Fibroblast of upper back skin (primary cell): ENCODE measurements at places on chromosomes 2 and 18.

DNA sequence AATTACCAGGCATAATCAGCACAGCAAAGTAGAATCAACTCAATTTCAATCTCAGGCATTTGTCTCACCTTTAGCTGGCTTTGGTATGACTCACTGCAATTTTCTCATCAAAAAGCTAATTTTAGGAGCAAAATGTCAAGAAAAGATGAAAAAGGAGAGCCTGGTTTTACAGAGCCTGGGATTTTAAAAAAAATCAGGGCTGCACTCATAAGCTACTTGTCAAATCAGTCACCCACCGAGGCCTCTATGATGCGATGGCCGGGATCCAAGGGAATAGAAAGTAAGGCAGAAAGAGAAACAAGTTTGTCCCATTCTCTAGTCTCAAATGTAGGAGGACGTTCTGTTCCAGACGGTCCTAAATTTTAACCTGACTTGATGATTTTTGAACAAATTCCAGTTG, 170.9 kb downstream of the SOCS6 start:
- no peak for DNase-seq

- no peak for DNase-seq
Measured at GRCh38 chr2:2899826-2900225, 477.8 kb downstream of the EIPR1 start.

DNA sequence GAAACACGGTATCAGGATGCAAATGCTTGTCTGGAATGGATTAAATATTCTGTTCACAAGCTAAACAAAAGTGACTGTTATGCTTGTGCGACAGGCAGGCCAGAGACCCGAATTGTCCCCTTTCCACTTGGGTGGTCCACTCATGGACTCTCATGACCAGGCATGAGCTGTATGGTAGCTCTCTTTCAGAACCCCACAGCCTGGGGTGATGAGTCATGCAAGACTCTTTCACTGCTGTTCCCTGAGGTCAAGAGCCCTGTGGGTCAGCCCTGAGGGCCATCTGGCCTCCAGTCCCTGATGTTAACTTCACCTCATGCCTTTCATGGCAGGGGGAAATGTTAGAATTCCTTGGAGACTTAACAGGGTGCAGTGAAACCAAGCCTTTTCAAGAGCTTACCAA, 13.7 kb upstream of the SAP130 start:
- DNase-seq = no peak

- no peak for DNase-seq
Measured at GRCh38 chr2:125861461-125861860, 794.5 kb upstream of the GYPC start.

GRCh38 chr2:159892990-159893810, 95.2 kb upstream of the CD302 start:
- no peak for DNase-seq

DNA sequence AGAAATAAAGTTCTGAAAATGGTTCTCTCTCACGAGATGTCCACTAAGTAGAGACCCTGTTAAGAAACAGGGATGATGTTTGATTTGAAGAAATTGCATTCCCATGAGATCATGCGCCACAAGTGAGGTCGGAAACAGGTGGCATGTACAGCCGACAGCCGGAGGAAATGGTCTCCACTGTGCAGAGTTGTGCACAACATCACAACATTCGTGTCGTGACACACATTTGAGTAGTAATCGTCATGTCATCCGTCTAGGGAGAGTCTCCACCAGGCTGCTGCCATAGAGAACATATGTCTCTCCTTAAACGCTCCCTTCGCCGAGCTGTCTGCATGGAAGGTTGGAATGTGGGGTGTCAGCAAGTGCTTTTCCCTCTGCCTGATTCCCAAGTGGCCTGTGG, 84.7 kb downstream of the ASAP2 start:
- DNase-seq = peak; percentile 12

DNA sequence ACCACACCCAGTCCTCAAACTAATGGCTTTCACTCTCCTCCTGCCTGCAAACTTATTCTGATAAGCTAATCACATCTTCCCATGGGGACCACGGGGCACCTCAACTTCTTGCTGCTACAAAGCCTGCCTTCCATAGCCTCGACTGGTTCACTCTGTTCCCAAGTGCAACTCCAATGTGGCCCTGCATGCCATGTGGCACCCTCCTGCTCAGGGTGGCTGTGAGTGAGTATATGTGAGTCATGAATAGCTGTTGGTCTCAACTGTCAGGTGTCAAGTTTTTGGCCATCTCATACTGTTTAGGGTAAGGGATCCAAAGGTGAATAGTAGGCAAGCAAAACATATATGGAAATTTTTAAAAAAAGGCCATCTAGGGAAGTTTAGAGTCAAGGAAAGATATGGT, 276.1 kb upstream of the DCC start:
- no peak for DNase-seq

DNA sequence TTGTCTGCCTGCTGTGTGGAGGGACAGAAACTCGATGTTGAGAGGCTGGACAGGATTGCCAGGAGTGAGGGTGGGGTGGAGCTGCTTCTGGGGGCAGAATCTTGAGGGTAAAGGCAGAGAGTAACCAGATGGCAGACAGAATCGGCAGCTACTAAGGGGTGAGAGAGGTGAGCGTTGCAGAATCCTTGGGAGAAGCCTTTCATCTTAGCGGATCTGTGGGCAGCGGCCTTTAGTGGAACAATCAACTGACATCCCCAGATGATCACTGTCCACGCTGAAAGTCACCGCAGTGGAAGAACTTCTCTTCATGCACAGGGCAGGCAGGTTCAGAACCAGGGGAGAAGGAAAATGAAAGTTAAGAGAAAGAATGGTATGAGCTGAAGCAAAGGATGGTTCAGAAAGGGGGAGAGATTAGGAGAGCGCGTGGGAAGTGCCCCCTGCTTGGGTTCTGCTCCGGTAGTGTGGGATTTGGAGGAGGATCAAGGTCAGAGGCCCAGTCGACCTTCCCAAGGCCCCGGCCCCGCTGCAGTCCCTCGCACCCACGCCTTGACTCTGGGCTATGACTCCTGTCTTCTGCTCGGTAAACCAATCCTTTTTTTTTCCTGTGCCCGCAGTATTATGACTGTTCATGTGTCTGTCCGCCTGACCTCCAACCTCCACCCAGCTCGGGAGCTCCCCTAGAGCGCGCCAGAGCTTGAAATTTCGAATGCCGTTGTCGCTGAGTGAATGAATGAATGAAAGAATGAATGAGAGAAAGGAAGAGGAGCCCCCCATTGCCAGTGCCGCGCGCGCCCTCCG, 584 bp downstream of the BOLA3 start:
- peak; percentile 8 for DNase-seq

DNA sequence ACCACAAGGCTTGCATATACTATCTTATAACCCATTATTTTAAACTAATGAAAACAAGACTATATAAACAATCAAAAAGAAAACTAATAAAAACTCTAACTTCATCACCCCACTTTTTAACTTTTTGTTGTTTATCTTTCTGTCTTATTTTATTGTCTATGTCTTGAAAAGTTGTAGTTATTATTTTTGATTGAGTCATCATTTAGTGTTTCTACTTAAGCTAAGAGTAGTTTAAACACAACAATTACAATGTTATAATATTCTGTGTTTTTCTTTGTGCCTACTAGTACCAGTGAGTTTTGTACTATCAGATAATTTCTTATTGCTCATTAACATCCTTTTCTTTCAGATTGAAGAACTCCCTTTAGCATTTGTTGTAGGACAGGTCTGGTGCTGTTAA, 318.7 kb upstream of the ATP5MC3 start:
- no peak for DNase-seq

GRCh38 chr2:100834221-100834620, 14.3 kb downstream of the NPAS2 start:
- DNase-seq = no peak

DNA sequence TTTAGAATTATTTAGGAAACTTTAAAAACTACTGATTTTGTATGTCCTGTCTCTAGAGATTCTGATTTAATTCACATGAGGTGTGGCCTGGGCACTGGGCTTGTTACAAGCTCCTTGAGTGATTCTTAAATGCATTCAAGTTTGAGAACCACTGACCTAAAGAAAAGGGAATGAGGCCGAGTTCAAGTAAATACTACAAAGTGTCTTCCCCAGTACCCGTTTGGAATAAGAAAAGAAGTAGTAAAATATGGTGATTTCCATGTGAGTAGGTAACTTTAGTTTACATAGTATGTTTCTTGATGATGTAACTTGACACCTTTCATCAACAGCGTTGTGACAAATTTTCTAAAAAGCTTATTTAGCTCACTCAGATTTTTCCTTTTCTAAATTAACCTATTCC, 1022.9 kb upstream of the NRXN1 start:
- DNase-seq = no peak

DNA sequence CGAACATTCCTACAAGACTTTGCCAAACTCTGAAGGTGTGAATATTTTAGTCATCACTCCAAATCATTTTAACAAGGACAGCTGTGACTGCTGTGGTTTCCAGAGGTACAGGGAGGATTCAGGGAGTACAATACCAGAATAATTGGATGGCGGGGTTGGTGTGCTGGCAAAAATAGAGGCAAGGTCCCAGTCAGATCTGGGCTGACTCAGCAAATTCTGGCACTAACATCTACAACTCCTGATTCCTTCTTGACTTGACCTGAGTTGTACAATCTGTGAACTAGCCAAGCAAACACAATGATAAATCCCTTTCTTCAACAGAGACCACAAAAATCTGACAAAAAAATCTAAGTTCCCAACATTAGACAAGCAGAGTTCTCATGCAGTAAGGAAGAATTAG, 40.4 kb downstream of the RMP24 start:
- DNase-seq = peak; percentile 54

DNA sequence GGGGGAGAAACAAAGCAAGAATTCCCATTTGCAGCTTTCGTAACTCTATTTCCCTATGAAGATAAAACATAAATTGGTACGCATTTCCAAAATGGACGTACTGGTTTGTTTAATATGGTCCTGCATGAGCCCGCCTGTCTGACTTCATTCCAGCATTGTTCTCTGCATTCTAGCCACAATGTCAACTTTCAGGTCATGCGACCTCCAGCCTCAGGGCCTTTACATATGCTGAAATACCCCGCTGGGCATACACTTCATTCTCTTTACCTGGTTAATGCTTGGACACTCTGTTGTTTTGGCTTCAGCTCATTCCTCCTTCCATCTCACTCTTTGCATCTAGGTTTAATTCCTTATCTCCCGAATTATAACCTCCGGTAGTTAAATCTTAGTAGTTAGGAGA, 103.7 kb upstream of the DNMT3A start:
- DNase-seq = no peak

- DNase-seq = peak; percentile 8
Measured at GRCh38 chr2:112001942-112002341, 53.1 kb upstream of the TMEM87B start.

- DNase-seq = no peak
Measured at GRCh38 chr2:46157966-46158310, 139.3 kb upstream of the EPAS1 start.

DNA sequence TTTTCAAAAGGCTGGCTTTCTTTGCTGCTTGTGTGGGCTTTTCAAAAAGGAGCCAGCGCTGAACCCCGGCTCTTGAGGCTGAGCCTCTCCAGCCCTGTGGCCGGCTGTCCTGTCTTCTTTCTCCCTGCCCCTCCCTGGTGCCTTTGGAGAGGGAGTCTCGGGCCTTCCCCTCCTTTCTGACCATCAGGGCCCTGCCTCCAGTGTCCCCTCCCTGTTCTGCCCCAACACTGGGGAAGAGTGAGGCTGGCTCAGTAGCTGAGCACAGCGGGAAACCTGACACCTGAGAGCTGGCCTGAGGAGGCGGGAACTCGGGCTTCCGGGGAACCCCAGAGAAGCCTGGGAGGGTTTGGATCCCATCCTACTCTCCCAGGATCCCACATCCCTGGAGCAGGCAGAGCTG, 232.1 kb downstream of the LOXHD1 start:
- no peak for DNase-seq

GRCh38 chr2:18559531-18560030, 872 bp downstream of the RDH14 start:
- DNase-seq = no peak

GRCh38 chr2:96528006-96528699, 8.4 kb upstream of the ARID5A start:
- peak; percentile 31 for DNase-seq

- DNase-seq = peak; percentile 78
Measured at GRCh38 chr2:19819097-19820065, 82.4 kb downstream of the TTC32 start.

DNA sequence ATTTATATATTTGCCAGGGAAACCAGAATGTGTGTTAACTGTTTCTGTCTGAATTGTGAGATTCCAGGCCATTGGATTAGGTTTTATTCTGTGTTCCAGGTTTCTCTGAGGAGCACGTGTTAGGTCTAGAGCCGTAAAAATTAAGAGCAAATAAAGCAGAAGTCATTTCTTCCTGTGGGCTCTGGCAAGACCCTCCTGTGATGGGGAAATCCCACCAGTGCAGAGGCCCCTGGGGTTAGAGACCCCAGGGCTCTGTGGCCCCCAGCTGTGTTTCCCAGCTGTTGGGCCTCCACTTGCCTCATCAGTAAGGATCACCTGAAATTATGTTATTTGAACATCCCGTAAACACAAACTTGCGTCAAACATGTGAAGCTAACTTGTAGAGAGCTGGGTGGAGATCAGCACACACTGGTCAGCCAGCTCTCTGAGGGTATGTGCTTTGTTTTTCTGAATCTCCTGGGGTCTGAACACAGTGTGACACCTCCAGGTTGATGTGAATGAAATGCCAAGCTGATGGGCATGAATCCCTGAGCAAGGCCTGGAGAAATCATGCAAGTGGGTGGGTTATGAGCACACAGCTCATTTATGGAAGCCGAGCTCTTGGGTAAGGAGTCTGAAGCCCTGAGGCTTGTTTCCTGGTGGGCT, 50.3 kb downstream of the HK2 start:
- no peak for DNase-seq

DNA sequence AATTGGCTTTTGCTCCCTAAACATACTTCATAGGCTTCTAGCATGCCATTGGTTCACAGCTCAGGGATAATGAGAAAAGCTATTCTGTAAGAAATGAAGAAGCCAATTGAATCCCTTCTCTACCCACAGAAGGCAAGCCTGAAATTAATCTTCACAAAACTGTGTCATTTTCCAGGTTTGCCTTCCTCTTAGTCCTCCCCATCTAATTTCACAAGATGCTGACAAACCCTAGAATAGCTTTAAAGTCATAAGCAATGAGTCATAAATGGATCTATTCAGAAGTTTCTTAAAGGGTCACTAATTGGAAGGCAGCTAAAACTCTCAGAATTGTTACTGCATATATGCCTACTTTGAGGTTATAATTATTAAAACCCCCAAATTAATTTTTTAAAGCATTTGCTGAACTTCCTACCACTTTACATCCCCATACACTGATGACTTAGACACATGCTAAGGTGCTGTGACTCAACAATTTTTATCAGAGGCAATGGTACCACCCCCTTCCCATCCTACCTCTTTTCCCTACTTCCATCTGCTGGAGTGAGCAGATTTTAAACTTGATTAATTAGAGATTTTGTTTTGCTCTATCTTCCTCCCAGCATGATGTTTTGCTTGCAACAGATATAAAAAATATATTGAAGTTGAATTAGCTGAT, 51.3 kb upstream of the NABP1 start:
- peak; percentile 88 for DNase-seq
